ENCODE measurements at places on chromosomes 1 and 21.

DNA sequence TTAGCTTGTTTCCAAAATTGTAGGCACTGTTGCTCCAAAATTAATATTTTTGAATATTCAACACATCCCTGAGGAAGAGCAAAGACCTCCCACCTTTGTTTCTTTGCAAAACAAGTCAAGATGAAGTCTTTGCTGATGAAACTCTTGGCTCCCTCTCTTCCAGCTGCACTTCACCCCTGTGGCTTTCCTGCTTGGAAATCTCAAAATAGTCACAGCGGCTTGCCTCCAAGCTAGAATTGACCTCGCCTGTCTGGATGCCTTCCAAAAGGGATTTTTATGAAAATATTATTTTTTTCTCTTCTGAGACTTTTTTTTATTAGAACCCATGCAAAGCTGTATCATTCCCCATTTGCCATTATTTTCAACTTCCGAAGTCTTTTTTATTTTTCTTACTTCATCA lies 71.1 kb upstream of the MROH9 start:
- DNase-seq, result no peak

DNA sequence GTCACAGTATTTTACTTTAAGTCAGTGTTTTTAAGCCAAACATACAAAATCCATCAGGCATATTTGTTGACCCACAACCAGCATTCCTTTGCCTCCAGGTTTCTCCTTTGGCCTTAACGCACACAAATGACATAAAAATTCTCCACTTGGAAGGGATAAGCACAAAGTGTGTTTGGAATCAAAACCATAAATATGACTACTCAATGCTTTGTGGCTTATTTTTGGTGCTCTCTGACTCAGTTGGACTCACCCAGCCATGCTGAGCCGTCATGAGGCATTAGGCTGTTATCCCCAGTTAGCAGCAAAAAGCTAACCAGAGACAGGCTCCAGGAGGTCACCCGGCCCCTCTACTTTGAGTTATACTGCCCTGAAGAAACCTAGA lies 948 bp downstream of the PRUNE1 start:
- DNase-seq, result no peak

DNA sequence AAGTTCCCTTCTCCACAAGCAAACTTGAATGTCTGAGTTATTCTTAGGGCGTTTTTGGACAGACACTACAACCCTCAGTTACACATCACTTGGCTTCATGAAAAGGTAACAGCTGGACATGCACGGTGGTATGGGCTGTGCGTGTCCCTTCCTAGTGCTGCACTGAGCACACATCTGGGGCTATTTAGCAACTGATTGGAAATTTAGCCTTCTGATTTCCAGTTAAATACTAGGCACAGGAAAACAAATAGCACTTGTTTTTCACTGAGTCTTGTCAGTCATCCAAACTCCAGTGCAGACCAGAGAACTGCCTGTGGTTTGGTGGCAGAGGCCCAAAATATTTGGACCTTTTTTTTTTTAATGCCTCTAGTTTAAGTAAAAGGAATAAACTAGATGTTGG lies 134.7 kb downstream of the TGFBR3 start:
- DNase-seq, result no peak

GRCh38 chr1:6427441-6428390 lies 3.1 kb downstream of the ESPN start:
- no peak for DNase-seq

DNA sequence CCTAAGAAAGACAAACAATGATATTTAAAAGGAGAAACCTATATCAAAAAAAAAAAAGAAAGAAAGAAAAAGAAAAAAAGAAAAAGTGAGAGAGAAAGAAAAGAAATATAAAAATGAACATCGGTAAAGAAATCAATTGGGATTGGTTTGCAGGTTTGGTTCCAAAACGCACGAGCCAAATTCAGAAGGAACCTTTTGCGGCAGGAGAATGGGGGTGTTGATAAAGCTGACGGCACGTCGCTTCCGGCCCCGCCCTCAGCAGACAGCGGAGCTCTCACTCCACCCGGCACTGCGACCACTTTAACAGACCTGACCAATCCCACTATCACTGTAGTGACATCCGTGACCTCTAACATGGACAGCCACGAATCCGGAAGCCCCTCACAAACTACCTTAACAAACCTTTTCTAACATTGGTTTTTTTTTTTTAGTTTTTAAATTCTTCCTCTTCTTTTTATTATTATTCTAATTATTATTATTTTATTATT lies 11.7 kb downstream of the LHX9 start:
- no peak for DNase-seq

GRCh38 chr1:3348196-3348865 lies 106.1 kb upstream of the ARHGEF16 start:
- no peak for DNase-seq

- no peak for DNase-seq
These were observed 72.1 kb downstream of the DNM3 start for GRCh38 chr1:171913385-171913784.

GRCh38 chr1:27356619-27357280 lies 10.0 kb downstream of the MAP3K6 start:
- peak; percentile 25 for DNase-seq

- DNase-seq, result no peak
These were observed 94.5 kb downstream of the OLFML2B start for GRCh38 chr1:161929137-161929536.

GRCh38 chr1:203069030-203069747 lies 16.6 kb downstream of the MYOG start:
- no peak for DNase-seq

- no peak for DNase-seq
These were observed 1.9 kb downstream of the ANKRD34A start for GRCh38 chr1:145962157-145963102.

DNA sequence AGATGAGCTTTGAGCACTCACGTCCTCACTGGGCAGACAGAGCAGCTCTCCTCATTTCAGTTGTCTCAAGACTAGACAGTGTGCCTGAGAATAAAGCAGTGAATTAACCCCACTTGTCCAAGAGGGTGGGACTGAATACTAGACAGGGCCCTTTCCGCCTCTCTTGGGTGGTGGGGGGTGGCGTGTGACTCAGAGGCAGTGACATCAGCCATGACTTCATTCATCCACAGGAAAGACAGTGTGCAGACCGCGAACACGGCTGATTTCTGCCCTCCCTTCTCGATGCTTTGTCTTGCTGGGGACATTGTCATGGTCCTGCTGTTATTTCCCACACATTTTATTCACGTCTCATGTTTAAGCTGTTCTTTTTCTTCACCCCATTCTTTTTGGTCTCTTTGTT lies 64.9 kb downstream of the FGGY start:
- DNase-seq, result no peak

DNA sequence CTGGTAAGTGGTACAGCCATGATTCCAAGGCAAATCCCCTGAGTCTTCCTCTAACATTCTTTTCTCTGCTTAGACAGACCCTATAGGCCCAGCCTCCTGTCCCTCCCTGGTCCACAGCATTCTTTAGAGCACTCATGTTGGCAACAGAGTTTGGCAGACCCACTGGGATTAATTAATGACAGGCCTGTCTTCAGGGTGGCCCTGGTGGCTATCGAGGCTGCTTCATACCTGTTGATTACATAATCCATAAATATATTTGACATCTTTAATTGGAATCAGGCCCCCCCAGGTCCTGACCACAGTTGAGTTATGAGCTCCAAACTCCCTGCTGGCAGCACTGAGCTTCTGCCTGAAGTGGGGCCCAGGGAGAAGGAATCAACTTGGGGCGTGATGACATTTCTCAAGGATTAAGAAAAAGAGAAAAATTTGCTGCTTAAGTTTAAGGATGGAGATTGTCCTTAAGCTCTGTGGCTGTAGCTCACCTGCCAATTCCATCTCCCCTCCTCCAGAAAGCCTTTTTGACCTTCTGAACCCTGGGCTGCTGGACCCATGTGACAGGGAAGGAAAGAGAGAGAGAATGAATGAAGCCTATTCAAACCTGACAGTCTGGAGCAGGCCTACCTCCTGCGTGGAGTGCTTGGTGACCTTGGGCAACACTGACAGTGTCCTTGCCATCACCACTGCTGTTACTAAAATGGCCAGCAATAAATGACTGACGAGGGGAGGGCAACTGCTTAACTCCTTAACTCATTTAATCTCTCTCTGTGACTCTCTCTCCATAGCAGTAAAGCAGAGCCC lies 156.6 kb downstream of the TRABD2B start:
- DNase-seq, result no peak

DNA sequence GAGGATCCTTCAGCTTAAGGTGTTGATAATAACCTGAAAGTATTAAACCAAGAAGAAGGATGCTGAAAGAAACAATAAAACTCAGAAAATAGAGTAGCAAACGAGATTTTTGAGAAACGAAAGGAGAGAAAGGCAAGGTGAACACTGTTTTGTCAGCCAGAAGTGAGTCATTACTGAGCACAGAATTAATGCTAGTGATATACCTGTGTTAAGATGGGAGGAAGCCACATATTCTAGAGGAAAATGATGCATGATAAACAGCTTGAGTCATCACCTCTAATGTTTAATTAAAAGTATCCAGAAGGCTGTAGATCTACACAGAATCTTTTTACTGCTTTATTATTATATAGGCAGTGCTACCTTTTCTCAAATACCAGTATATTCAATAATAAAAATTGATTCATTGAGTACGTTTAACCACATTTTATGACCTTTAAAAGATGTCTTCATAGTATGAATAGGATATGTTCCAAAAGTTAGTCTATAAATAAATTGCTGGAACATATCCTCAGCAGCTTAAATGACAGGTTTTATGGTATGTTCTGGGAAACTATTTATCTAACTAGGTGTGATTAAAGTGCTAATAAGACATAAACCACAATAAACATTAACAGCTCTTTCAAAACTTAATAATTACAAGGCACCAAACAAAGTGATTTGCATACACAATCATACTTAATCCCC lies 10.3 kb downstream of the SH3GLB1 start:
- no peak for DNase-seq

GRCh38 chr1:235984041-235984825 lies 80.7 kb downstream of the NID1 start:
- no peak for DNase-seq

DNA sequence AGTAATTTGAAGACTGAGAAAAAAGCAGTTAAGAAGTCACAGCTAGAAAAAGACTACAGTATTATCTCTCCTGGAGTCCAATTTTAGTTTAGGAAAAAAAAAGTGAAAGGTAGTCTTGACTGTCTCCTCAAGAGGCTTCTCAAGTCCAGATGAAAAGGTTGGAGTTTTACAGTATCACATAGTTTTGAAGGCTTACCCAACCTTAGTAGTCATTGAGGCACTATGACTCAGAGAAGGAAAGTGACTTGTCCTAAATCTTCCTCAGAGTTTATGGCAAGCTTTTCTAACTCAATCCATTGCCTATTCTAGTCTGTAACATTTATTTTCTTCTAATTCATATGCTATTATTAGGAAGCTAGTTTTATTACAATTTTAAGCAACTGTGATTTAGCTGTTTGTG lies 174.9 kb downstream of the DPYD start:
- DNase-seq, result no peak

GRCh38 chr21:43934116-43934515 lies 69.1 kb downstream of the AGPAT3 start:
- DNase-seq, result no peak

GRCh38 chr21:25994758-25995163 lies 175.8 kb downstream of the APP start:
- no peak for DNase-seq

GRCh38 chr1:193210996-193211395 lies 24.6 kb upstream of the B3GALT2 start:
- DNase-seq, result no peak

- DNase-seq, result no peak
These were observed 96.0 kb upstream of the BTG3 start for GRCh38 chr21:17708522-17709265.

- peak; percentile 48 for DNase-seq
These were observed 34.8 kb upstream of the ZBTB40 start for GRCh38 chr1:22416555-22417454.

- no peak for DNase-seq
These were observed 71.8 kb upstream of the MACF1 start for GRCh38 chr1:39132505-39133339.

DNA sequence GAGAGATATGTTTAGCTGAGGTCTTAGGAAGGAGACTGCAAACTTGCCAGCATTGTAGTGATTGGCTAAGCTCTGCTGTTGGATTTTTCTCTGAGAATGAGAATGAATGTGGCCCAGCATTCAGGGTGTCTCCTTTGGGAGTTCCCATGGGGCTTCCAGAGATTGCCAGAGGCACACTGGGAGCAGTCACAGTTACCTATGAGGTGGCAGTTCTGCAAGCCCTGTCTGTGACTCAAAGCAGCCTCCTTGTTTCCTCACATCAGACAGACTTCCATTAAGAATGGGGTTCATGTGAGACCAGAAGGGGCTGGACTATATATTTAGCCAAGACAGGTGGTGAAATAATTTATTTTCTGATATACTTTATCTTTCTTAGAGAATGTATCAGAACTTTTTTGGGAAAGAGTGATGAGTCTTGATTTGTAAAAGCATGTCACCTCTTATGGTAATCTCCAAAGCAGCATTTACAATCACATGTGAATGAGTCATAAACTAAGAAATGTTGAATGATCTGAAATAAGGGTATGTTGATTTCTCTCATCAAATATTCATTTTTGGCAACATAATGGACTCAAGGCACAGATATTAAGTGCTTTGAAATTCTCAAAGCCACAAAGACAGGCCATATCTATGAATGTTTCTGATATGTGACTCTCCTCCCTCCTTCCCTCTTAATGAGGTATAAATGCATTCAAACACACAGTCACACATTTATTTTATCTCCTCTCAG lies 9.5 kb upstream of the SLC19A2 start:
- DNase-seq, result no peak

GRCh38 chr1:234608911-234609690 lies 877 bp downstream of the IRF2BP2 start:
- peak; percentile 44 for DNase-seq

DNA sequence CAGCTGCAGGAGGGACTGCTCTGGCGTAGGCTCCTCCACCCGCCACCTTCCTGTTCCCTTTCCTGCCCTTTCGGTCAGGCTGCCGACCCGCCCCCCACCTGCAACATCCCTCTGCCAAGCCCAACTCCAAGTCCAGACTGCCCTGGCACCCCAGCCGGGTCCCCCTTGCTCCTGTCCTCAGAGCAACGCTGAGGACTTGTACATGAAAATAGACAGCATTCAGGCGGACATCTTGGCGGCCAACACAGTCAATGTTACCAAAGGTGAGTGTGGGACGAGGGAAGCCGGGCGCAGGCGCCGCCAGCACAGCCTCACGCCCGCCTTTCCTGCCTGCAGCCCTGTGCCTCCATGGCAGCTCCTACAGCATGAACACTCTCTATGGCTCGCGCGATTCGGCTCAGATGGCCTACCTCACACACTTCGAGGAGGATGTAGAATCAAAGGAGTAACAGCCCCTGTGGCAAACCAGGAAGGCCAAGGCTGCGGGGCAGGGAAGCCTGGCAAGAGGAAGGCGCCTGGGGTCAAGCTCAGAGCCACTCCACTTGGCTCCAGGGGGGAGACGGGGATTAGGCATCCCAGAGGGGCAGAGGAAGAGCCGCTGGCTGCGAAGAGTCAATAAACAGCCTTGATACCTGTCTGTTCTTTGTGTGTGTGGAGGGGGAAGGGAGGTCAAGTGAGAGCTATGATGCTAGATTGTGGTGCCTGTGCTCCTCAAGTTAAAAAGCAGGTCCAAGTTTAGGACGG lies 5.8 kb downstream of the RNU5D-1 start:
- DNase-seq, result no peak

Data from activated CD4-positive, CD25-positive, alpha-beta regulatory T cell (primary cell).